ENCODE measurements at places on chromosomes 12 and 14. TPM values are rescaled to one million over a fixed set of nuclear protein-coding genes. Genes with fewer than 3 reads are reported as not detected.
A peak's percentile ranks its signal among the peaks of the same experiment; 100 is the strongest.

- peak; percentile 82 for DNase-seq
Measured at GRCh38 chr12:3218228-3219171, 141.3 kb downstream of the TSPAN9 start.

GRCh38 chr14:76133103-76133502, 18.6 kb upstream of the GPATCH2L start:
- DNase-seq = peak; percentile 64

DNA sequence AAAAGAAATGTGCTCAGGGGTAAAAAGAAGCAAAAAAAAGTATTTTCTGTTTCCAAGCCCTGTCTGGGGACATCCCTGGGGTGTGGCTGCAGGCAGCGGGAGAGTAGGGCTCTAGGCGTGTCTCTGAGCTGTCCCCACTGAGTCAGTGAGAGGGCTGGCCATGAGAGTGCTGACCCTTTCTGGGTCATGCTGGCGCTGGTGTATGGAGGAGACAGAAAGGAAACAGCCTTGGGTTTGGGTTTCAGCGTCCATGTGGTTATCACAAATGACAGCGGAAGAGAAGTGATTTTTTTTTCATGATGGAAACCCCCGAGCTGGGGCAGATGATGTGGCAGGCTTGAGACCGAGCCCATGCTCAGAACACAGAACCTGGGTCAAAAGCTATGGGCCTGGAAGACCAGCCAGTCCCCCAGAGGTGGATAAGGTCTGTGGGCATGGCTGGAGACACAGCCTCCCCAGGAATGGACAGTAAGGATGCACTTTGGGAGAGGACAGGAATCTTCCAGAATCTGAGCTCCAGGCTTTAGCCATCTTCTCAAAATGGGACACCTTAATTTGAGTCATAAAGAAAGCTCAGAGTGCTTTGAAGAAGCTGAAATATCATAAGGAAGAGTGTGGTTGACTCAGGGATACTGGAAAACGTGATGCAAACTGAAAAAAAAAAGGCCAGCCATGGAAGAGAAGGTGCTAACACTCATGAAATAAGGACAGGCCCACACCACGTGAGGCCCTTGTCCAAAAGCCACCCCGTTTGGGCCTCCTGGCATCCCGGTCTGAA, 36.2 kb downstream of the SYNE3 start:
- DNase-seq = no peak

GRCh38 chr12:10189653-10190052, 10.8 kb downstream of the TMEM52B start:
- DNase-seq = no peak

GRCh38 chr12:63985456-63985855, 141.0 kb downstream of the SRGAP1 start:
- no peak for DNase-seq

- DNase-seq = peak; percentile 37
Measured at GRCh38 chr12:13233830-13234641, 37.5 kb downstream of the EMP1 start.

- DNase-seq = peak; percentile 76
Measured at GRCh38 chr12:12779529-12779928, 5.9 kb upstream of the APOLD1 start.

The CCDC177 gene
- total RNA-seq = 0.18 TPM

The TNFRSF1A gene
- total RNA-seq = 152 TPM

The BIN2 gene
- 3.5 TPM for total RNA-seq
